Stimulated activated CD4-positive, alpha-beta T cell treated with anti-CD3 and anti-CD28 coated beads, Interleukin-15, amount 100 ng/mL, for 24 hours (primary cell): ENCODE measurements at places on chromosomes 2 and 18.

DNA sequence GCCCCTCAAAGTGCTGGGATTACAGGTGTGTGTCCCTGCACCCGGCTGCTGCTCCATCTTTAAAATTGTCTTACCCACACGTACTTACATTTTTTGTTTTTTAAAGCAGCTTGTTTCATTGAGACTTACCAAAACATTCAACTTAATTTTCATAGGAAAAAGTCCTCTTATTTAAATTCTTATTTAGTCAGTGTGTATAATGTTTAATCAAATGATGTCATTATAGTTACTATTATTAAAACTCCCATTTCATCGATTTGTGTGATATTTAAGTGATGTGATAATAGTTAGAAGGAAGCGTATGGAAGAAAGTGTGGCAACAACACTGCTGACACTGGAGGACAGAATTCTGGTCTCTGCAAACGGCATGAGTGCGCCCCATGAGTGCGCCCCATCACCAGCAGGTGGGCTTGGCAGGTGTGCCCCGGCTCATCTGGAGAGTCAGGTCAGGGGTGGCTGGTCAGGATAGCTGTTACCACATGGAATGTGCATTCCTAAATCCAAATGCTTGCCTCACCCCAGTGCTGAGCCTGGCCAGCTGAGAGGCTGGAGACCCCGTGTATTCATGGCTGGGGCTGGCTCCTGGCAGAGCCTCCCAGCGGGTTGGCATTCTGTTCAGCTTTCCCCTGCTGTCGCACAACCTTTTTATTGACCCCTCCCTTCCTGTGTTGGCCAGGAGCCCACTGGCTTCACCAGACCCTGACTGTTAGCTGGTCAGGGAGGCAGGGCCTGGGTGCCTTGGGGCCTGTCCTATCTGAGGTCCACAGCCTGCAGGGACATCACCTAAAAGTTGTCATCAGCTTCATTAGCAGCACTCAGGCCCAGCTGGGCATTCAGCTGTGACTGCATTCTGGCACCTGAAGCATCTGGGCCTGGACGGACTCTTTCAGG lies 79.7 kb downstream of the AGAP1 start:
- DNase-seq, result no peak

DNA sequence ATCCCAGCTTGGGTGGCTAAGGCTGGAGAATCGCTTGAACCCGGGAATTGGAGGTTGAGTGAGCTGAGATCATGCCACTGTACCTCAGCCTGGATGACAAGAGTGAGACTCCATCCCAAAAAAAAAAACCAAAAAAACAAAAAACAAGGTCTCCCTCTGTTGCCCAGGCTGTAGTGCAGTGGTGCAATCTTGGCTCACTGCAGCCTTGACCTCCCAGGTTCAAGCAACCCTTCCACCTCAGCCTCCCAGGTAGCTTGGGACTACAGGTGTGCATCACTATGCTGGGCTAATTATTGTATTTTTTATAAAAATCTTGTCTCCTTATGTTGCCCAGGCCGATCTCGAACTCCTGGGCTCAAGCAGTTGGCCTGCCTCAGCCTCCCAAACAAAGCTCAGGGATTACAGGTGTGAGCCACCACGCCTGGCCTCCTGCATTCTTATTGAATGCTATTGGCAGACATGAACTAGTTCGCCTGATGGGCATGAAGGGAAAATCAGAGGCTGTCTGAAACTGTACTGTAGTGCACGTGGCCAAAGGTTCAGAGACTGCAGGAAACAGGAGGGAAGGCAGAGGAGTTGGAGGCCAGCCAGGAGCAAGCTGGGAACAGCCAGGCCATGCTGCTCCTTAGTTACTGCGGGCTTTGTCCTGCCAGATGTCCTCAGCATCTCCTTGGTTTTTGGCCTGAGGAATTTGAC lies 16.0 kb upstream of the ASXL2 start:
- DNase-seq, result no peak

GRCh38 chr18:36186461-36187192 lies 670 bp upstream of the MOCOS start:
- DNase-seq, result peak; percentile 52

- peak; percentile 29 for DNase-seq
These were observed 219.9 kb downstream of the SH3RF3 start for GRCh38 chr2:109348671-109349502.
